ENCODE measurements at places on chromosomes 1 and 21.

DNA sequence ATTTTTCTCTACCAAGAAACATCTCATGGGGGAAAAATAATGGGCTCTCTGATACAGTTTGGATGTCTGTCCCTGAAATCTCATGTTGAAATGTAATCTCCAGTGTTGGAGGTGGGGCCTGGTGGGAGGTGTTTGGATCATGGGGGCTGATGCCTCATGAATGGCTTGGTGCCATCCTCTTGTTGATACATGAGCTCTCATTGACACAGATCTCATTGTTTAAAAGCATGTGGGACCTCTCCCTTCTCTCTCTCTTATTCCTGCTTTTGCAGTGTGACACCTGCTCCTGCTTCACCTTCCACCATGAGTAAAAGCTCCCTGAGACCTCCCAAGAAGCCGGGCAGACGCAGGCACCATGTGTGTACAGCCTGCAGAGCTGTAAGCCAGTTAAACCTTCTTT is 332.5 kb upstream of the NRIP1 start:
- DNase-seq = no peak

DNA sequence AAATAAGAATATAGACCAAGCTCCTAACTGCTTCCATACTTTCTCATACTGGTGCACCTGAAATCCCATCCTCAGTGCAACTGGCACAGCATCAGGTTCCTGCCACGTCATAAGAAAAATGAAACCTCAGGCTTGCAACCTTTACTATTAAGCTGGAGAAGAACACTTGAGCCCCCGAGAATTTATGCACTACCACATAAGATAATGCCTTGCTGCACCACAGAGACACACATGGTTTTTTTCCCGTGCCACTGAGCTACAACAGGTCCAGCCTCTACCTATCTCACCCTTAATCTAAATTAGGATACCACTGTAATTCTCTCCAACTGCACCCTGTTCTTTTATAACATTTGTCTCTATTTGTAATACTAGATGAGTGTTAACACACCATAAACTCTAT is 174.5 kb downstream of the DENND1B start:
- DNase-seq = no peak

GRCh38 chr1:143699115-143699514 is 272.7 kb downstream of the FAM72C start:
- DNase-seq = no peak

GRCh38 chr1:197850042-197850441 is 52.4 kb upstream of the C1orf53 start:
- no peak for DNase-seq

DNA sequence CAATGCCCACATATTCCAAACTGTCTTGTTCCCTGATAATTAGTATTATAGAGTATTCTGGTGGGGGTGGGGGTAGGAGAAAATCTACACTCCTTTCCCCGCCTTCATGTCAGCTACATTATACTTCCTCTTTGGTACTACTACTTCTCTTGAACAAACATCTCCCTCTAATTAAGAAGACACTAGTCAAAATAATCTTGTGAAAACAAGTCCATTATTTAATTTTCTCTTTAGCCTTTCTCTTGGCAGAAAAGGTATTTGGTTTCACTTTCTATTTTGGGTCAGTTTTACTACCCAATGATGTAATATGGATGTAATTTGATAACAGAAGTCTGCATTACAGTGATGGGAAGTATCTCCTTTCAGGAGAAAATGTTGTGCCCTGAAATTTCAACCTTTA is 22.5 kb downstream of the NTMT2 start:
- no peak for DNase-seq

- DNase-seq = no peak
These were observed 124.4 kb upstream of the HOOK1 start for GRCh38 chr1:59690171-59690930.

DNA sequence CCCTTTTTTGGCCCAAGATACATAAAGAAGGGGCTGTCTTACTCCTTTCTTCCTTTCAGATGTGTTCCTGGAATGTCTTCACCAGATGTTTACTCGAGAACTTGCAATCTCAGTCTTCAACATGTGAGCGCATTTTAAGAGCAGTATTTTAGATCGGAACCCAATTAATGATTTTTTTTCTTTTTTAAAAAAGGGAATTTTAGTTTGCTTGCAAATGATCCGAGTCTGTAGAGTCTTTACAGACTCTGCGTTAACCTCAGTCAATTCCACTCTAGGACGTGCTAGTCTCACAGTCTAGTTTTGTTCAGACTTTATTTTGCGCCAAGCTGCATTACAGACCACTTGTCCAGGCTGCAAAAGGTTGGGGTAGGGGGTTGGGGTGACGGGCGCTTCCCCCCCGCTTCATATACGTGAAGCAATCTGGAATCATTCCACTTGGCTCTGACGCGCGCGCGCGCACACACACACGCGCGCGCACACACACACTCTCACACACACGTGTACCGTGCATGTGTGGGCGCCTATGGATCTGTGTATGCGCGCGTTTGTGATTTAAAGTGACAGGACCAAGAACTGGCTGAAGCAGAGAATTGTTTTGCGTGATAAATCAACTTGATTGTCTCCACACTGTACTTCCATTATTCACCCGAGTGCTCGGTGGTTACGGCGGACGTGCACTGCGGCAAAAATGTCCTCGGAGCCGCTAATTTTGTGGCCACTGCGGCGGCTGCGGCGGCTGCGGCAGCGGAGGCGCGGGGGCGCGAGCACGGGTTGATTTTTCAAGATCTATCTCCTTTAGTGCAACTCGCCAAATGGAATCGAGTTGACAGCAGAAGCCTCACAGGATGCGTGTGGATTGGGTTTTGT is 25.6 kb upstream of the NFIA start:
- DNase-seq = no peak

DNA sequence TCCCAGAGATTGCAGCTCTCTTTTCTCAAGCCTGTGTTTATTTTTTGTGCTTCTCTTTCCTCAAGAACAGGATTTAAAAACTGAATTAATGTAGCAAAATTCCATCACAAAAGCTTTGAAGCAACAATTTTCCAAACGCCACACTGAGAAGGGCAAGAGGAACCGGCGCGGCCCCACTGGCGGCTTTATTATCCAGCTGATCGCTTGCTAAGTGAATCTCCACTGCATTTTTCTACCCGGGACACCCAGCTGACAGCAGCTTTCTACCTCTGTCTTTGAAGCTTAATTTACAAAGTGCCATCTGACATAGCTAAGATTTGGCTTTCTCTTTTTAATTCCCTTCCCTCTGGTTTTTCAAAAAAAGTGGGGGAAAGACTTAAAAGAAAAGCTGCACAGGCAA is 369.3 kb upstream of the C1orf174 start:
- no peak for DNase-seq

DNA sequence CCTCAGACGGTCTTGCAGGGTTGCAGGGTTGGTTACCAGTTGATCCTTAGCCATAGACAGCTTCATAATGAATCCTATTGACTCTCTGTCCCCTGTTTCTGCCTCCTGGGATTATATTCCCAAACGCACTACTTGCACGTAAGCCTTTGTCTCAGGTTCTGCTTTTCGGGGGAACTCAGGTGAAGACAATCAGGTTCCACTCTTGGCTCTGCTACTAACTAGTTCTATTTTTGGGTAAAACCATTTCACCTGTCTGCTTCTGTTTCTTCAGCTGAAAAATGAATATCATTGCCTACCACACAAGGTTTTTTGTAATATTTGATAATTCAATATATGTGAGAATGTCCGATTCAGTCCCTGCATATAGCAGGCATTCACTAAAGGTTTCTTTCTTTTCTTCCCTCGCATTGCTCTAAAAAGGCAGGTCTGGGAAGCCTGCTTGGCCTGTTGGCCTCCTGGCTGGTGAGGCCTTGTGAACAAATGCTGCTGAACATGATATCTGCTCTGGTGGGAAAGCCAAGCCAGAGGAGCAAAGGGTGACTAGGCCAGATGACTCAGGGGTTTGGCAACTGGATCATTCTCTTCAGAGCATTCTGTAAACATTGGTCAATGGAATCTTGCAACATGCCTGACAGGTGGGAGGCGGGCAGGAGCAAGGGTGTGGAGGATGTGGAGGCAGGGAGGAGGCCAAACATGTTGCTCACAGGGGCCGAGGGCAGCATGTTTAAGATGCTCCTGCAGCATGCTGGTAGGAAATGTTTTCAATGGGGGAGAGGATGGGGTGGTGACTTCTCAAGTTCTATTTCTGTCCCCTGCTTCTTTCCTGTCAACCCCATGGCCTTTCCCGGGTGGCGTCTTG is 23.8 kb downstream of the IER5 start:
- DNase-seq = no peak

GRCh38 chr1:82486468-82486867 is 685.7 kb downstream of the ADGRL2 start:
- DNase-seq = no peak

- peak; percentile 68 for DNase-seq
These were observed 1.4 kb upstream of the TNFRSF14 start for GRCh38 chr1:2554621-2555387.

DNA sequence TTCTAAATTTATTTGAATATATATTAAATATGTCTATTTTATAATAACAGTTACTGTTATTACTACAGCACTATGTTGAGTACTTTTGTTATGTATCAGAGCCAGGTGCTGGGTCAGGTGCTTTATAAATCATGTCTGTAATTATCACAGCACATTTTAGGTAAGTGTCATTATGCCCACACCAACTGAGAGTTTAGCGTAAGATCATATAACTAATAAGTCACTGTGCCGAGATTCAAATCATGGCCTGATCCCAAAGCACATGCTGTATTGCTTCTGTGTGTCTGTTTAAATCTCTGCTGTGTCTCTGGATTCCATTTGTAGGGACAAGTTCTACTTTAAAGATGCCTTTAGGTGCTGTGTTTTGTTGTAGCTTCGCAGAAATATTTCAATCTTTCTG is 1.9 kb downstream of the GPSM2 start:
- DNase-seq = no peak

GRCh38 chr21:45537111-45537745 is 5.0 kb downstream of the SLC19A1 start:
- no peak for DNase-seq

DNA sequence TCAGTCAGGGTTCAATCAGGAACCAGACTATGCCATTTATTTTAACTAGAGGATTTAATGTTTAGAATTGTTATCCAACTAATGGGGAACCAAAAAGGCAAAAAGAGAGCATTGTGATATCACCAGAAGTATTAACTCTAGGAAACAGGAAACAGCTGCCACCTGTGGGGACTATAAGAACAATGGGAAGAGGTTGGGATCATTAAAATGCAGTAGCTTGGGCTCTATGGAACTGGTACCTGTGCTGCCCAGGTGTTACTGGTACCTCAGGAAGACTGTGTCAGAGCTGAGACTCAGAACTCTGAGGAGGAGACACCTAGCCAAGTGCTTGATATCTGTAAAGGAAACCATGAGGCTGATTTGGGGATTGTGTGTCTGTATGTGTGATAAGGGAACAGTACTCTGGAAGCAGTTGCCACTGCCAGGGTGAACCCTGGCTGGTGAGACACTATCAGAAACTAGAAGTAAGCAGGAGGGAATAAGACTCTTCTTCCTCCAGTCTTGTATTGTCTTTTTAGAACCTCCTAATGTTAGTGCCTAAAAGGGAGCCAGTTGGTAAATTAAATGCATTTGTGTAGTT is 49.4 kb downstream of the MAN1A2 start:
- no peak for DNase-seq

- no peak for DNase-seq
These were observed 42.4 kb upstream of the KCNQ4 start for GRCh38 chr1:40740997-40741736.

GRCh38 chr1:26598890-26599289 is 69.3 kb downstream of the RPS6KA1 start:
- DNase-seq = no peak

GRCh38 chr1:163063610-163064009 is 5.6 kb upstream of the RGS4 start:
- DNase-seq = no peak

DNA sequence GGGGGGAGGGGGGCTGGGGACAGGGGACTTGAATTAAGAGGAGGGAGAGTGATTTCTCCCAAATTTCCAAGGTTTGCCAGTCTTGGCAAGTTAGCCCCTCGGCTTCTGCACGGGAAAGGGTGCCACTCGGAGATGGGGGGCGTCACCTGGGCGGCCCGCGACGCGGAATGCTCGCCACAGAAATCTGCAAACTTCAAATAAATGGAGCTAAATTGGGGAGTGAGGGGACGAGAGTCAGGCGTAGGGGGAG is 885 bp upstream of the SSBP3 start:
- DNase-seq = peak; percentile 58

GRCh38 chr1:47745715-47746609 is 251.2 kb downstream of the TRABD2B start:
- DNase-seq = no peak

- no peak for DNase-seq
These were observed 6.9 kb downstream of the PLA2G5 start for GRCh38 chr1:20076710-20077461.

- no peak for DNase-seq
These were observed 6.2 kb downstream of the DNMT3L start for GRCh38 chr21:44255511-44255981.

DNA sequence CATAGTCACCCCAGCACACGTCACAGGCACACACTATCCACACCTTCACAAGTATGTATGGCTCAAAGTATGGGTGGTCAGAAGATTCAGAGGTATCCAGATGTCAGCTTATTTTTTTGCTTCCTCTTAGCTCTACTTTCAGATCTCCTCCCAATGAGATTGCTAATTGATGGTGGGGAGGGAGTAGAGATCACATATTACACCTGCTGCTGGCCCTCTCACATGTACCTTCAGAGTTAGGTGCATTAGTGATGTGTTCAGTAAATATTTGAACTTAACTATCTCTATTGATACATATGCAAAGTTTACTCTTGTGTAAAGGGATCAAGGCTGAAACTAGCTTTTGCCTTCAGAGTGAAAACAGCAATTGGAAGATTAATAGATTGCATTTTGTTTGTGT is 262.6 kb downstream of the PCP4 start:
- DNase-seq = no peak

- no peak for DNase-seq
These were observed 79.6 kb downstream of the PLXNA2 start for GRCh38 chr1:208164609-208165008.

DNA sequence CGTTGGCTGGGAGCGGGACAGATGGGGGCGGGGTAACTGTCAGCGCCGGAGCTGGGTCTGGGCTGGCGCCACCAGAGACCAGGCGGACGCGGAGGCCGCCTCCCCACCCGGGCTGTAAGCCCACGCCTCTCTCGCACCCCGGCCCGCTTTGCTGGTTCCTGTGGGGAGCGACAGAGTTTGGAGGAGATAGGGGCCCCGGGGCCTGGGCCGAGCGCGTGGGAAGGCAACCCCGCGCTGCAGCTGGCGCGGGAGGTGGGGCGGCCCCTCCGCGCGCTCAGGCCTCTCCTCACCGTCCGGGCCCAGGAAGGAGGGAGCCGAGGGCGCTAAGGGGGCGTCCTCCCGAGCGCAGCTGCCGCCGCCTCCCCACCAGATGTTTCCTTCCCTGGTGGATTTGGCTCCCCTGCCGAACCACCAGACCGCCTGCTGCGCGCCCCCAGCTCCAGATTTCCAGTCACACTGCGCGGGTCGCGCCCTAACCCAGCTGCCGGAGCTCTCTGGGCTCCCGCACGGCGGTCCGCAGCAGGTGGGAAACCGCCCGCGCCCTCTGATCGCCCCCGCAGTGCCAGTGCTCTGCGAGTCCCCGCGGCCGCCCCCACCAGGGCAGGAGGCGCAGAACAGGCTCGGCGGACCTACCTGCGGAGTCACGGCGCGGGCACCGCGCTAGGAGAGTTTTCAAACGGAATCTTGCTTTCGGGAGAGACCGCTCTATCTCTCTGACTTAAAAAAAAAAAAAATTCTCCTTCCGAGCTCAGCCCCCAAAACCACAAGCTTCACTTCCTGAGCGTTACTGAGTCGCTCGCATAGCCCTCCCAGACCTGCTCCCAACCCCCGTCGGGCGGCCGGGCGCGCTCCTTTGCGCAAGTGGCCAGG is 1.1 kb downstream of the GFI1 start:
- DNase-seq = peak; percentile 84

Data from GM06990 (cell line).